ENCODE measurements at places on chromosomes 6 and 20.

DNA sequence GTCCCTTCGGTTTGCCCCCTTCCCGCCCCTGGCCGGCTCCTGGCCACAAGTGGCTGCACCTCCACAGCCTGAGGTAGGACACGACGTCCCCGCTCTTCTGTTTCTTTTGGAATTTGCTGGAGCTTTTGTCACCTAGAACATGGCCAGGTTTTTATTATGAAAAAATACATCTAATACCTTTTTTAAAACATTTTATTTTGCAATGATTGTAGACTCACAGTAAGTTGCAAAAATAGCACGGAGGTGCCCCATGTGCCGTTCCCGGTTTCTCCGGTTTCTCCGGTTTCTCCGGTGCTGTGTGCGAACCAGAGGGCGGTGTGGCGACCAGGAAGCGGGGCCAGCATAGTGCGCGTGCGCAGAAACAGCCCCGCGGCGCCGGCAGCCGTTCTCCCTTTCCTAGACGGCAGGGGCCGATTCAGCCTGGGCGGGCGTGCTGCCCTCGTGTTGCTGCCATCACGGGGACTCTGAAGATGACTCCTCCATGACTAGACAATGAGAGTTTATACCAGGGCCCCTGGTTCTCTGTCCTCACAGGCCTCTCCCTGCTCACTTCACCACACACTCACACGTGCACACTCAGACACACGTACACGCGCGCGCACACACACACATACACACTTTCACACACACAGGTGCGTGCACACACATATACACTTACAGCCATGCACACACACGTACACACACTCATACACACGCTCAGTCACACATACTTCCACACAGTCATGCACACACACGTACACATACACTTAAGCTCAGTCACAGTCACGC is 102.1 kb downstream of the TMEM242 start:
- DNase-seq: peak; percentile 95

- peak; percentile 47 for DNase-seq
Observed at GRCh38 chr6:155510879-155511278, 55.2 kb upstream of the NOX3 start.

DNA sequence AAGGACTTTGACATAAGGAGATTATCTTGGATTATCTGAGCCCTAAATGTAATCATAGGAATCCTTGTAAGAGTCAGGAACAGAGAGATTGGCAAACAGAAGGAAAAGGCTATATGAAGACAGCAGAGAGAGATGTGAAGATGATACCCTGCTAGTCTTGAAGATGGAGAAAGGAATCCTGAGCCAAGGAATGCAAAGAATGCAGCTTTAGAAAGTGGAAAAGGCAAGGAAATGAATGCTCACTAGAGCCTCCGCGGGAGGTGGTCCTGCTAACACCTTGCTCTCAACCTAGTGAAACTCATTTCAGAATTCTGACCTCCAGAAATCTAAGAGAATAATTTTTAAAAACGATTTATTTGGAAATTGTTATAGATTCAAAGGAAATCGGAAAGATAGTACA is 117.1 kb downstream of the TBXT start:
- DNase-seq: no peak

DNA sequence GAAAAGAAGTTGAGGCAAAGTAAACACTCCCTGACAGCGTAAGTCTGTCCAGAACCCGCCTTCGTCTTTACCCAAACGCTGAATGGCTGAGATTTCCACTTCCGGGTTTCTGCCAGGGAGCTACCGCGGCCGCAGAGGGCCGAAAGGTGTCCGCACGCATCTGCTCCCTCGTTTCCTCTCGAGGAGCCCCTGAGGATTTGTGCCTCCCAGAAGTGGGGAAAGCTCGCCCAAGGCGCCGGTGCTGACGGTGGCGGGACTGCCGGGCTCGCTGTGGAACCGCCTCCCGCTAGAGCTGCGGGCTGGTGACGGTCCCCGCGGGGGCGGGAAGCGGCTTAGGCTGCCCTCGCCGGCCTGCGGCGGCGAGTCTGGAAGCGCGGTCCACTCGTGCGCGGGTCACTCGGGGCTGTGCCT is 1760.2 kb upstream of the DEFB115 start:
- no peak for DNase-seq

GRCh38 chr6:48113130-48113529 is 2.1 kb upstream of the PTCHD4 start:
- DNase-seq: no peak

- DNase-seq: no peak
Observed at GRCh38 chr20:40754339-40754943, 65.4 kb upstream of the MAFB start.

DNA sequence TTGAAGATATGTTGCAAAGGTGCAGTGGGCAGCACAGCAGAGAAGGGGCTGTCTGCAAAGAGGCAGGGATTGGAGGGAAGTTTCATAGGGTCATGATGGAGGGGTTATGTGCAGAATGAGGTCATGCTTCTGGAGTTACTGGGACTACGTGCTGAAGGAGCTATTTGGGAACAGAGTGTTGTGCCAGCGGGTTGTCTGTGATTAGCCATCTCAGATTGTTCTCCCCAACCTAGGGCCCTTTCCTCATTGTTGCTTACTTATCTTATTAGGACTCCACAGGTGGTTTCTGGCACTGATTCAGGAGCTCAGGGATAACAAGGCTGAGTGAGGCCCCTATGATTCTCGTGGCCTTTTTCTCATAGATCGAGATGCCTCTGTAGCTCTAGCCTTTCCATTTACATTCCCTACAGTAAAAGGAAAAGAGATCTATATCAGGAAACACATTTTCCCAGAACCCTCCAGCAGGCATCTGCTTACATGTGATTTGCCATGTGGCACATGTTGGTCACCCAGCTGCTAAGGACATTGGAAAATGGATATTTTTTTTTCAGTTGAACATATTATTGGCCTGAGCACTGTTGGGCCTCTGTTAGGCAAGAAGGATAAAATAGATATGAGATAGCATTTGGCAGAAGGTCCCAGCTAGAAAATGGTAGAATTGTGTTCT is 429.6 kb upstream of the PLCB4 start:
- DNase-seq: no peak

DNA sequence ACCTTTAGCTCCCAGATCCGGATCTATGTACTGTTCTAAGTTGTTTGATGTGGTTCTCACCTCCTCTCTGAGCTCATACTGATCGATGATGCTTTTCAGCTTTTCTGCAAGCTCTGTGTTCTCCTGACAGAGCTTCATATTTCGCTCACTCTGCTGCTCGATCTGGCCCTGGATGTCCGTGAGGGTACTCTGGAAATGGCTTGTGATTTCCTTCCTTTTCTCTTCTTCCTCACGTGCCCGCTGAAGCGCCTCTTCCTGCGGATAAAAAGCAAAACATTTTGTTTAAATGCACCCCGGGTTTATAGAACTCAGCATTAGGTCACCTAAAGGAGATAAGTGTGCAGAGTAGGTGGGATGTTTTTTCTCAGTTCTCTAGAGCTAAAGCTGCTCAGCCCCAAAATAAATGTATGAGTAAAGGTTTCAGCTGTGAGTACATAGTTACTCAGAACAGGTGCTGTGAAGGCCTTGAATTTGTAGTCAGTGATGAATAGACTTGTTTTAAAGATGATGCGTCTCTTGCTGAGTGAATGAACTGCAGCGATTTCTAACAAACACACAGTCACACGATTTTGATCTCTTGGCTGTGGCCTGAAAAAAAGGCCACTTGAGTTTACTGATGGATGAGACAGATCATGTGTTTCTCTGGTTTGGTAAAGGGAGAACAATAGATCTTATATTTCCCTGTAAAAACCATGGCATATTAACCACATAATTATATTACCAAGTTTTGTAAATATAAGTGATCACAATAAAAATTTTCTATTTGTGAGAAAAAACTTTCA is 29.1 kb downstream of the TXLNB start:
- no peak for DNase-seq

- peak; percentile 21 for DNase-seq
Observed at GRCh38 chr20:62409931-62410745, 3.1 kb upstream of the CABLES2 start.

DNA sequence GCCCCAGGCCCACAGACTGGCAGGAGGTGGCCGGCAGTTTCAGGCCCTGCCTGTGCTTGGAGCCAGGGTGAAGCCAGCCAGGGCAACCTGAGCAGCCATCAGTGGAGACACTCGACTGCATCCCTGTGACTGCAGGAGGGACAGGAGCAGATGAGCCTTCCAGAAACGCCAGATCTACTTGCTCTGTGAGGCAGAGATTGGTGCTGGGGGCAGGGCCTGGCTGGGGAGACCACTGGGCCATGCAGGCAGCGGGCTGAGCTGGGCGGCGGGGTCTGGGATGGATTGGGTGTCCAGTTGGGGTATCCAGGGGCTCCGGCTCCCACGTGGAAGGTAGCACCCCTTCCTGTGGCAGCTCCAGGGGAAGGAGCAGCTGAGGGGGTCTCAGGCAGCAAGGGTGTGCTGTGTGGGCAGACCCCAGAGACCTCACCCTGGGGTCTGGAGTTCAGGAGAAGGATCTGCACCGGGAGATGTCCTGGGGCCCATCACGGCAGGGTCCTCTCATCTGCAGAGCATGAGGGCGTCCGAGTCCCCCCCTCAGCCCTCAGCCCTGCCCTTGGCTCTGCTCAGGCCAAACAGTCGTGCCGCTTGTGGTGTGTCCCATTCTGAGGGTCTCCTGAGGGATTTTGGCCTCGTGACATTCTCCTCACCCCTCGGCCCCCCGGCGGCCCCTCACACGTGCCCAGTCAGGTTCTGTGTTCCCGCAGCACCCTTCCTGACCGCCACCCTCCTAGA is 334.9 kb downstream of the TAF4 start:
- DNase-seq: no peak
